ENCODE measurements at places on chromosomes 1 and 21. TPM values are rescaled to one million over a fixed set of nuclear protein-coding genes. Genes with fewer than 3 reads are reported as not detected.

The OR6Y1 gene
- not detected for total RNA-seq

The TRIM58 gene
- total RNA-seq, result not detected

The GUCA2A gene
- not detected for total RNA-seq

DNA sequence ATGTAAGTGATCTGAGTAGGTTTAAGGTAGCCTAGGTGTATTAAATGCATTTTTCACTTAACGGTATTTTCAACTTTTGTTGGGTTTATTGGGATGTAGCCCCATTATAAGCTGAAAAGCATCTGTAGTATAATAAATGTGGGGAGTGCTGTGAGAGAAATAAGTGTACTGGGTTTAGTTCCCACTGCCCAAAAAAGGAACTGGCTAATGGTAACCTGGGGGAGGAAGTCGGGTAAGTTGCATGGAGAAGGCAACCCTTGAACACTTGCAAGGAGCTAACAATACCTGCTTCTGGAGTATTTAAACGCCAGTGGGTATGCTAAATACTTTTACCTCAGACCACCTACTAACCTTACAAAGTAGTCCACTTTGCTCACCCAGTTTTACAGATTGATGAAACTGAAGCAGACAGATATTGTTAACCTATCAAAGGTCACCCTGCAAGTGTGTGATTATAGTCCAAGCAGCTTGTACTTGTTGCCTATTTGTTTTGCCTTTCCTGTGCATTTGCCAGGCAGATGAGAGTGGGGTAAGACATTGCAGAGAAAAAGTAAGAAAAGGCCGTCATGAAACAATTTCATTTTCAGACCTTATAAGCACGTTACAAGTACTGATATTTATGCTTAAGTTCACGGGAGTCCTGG is 7.6 kb upstream of the SHISA4 start:
- no peak for DNase-seq

The XCL1 gene
- total RNA-seq, result not detected

- no peak for DNase-seq
Measured at GRCh38 chr1:38014724-38015424, 2.3 kb downstream of the UTP11 start.

The CHIA gene
- not detected for total RNA-seq

DNA sequence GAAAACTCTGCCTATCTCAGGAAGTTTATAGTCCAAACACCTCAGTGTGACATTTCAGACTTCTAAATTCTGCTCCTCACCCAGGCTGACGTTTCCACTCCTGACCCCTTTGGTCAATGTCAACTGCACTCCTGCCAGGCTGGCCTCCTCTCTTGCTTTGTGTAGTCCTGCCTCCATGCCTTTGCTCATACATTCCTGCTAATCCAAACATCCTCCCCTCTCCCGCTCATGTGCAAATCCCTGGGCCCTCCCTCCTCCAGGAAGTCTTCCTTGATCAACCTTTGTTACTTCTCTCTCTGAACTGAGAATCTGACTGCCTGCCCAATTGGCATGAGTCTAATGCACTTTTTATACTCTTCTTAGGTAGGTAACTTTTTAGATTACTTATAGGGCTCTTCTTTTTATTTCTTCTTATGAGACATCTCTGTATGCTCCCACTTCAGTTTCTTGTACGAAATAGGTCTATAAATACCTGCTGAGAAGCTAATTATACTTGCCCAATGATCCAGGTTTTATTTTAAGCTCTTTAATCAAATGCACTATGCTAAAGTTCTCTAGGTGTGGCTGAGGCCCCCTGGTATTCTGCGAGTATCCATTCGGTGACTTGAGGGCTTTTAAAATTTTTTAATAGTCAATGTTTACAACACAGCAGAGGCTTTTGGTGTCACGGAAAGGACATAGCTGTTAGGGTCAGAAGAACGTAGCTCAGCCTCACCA is 128.1 kb downstream of the PLXNA2 start:
- no peak for DNase-seq

The KIF21B gene
- total RNA-seq, result 2.4 TPM

The OR2L2 gene
- not detected for total RNA-seq

The RAB42 gene
- total RNA-seq, result not detected

- no peak for DNase-seq
Measured at GRCh38 chr1:36905941-36906340, 128.4 kb downstream of the GRIK3 start.

GRCh38 chr1:106290805-106291501 is 765.5 kb upstream of the PRMT6 start:
- DNase-seq, result peak; percentile 4

The ACTA1 gene
- not detected for total RNA-seq

DNA sequence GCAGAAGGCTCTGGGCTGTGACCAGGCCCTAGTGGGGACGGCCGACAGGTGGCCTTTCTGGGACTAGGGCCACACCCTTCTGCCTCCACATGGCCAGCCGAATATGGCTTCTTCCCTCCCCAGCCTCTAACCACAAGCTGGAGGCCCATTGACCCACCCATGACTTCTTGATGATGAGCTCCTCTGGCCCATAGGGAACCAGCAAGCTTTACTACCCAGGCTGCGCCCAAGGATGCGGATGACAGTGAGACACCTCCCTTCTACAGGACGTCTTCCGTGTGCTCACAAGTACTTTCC is 41.0 kb downstream of the LDLRAD2 start:
- no peak for DNase-seq

DNA sequence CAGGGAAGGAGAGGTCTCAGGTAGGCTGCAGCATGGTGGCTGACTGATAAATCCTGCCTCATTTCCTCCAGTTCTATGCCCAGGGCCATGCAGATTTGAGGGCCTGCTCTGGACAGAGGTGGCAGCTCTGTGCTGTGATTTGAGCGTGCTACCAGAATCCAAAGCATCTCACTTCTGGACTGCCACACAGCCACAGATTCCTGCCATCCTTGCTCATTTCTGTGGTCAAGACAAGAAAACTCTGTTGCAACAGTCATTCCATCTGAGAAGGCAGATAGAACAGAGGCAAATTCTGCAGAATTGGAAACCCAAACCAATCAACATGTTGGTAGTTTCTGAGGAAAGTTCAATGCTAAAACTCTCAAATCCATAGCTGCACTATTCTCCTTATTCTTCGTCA is 102.8 kb upstream of the GALNT2 start:
- DNase-seq, result no peak

- no peak for DNase-seq
Measured at GRCh38 chr21:17733209-17733608, 85.9 kb downstream of the C21orf91 start.

DNA sequence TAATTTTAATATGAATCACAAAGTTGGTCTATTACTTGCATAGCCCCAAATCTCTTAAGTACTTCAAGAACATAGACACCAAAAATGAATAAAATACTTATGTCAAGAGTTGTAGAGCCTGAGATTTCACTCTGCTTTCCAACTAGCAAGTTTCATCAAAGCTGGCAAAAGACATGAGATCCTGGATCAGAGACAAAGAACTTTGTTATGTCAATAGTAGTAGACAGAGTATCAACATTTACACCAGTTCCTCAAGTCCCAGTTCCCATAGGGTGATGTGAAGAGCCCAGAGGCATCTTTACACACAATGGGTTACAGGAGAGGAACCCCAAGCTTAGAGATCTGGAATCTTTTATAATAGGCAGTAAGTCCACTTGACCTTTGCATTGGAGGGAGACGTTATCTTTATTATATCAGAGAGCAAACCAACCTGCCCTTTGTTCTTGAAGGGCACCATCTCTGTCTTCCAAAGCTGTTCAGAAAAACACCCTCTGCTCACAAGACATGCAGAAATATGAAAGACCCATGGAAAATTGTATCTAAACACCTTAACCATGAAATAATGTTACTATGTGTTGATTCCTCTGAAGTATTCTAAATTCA is 174.4 kb upstream of the GALNT2 start:
- no peak for DNase-seq

- DNase-seq, result no peak
Measured at GRCh38 chr1:185291652-185292051, 25.4 kb downstream of the IVNS1ABP start.

The SLC45A1 gene
- not detected for total RNA-seq

- DNase-seq, result no peak
Measured at GRCh38 chr1:108560189-108560873, 431 bp downstream of the EEIG2 start.

- no peak for DNase-seq
Measured at GRCh38 chr1:171488190-171488929, 3.0 kb downstream of the PRRC2C start.

DNA sequence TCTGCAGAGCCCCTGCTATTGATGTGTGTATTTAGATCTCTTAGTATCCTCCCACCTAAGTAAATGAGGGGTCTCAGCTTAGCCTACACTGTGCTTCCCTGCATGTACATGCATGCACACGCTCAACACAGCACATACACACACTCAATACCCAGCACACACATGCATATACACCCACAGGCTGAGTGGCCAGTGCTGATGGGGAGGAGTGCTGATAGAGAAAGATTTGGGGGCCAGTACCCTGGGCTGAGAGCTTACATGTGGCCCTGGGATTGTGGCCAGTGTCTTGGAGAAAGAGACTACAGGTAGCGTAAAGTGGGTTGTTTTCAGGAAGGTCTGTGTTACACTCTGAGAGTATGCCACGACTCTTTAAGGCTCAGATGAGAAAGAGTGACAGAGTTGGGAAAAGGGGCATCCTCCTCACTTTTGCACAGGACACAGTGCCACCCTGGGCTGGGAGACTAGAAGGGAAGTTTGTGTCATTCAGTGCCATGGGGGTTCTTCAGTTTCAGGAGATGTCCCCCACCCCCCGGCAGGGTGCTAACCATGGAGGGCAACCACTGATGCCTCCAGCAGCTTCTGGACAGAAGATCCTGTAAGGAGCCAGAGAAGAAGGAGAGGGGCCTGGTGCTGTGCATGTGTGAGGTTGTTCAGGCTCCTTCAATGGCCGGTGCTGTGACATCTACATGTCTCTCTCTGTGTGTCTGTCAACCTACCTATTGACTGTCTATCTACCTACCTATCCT is 166.8 kb downstream of the RHOU start:
- no peak for DNase-seq

GRCh38 chr1:153934746-153935145 is 11.8 kb downstream of the DENND4B start:
- DNase-seq, result no peak

The ASCL5 gene
- not detected for total RNA-seq

- DNase-seq, result no peak
Measured at GRCh38 chr21:26761174-26761915, 83.9 kb downstream of the ADAMTS1 start.

- no peak for DNase-seq
Measured at GRCh38 chr1:110594456-110595352, 11.5 kb downstream of the KCNA2 start.

DNA sequence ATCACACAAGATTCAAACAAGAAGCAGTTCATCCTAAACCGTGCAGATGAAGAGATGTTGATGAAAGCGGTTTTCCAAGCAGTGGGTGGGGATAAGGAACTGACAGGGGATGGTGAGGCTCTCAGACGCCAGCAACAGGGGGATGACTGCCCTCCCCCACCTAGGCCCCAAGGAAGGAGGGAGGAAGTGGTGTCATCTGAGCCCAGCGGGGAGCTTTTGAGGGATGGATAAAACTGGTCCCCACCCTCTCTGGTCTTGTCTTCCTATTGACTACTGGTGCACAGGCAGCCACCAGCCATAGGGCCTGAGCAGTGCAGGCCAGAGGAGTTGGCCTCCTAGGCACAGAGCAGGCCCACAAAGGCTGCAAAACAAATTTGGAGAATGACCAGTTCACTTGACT is 175.5 kb downstream of the HUNK start:
- DNase-seq, result no peak

DNA sequence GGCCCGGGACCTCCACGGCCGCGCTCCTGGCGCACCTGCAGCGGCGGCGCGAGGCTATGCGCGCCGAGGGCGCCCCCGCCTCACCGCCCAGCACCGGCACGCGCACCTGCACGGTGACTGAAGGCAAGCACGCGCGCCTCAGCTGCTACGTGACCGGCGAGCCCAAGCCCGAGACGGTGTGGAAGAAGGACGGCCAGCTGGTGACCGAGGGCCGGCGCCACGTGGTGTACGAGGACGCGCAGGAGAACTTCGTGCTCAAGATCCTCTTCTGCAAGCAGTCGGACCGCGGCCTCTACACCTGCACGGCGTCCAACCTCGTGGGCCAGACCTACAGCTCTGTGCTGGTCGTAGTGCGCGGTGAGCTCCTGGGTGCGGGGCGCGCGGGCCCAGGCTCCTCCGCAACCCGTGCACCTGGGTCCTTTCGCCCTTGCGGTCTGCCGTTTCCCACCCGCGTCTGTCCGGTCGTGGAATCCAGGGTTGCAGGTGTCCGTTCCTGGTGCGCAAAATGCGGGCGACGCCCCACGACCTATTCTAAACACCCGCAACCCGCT is 4.6 kb downstream of the OBSCN start:
- no peak for DNase-seq

The TMEM240 gene
- not detected for total RNA-seq

DNA sequence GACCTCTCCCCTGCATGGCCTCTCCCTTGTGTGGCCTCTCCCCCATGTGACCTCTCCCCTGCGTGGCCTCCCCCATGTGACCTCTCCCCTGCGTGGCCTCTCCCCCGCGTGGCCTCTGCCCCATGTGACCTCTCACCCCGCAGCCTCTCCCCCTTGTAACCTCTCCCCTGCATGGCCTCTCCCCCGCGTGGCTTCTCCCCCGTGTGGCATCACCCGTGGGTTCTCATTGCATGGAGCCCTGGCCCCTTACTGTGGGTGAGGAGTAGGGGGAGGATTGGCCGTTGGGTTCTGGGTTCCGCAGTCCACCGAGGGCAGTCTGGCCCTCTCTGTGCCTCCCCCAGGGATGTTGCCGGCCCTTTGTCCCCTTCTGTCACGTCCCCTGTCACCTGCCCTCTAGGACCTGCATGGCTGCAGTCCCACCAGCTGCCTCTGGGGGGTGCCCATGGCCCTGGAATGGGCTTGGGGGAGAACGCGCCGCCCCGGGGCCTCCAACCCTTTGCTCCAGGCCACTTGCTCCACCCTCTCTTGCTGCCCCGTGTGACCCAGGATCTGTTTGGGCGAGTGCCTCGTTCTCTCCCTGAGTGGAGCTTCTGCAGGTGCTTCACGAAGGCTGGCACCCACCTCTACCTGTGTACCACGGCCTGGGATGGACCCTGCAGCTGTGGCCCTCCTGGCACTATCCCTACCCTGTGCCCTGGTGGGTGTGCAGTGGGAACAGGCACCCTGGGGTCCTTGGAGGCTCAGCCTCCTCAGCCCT is 21.3 kb downstream of the RRP1 start:
- DNase-seq, result peak; percentile 52

- DNase-seq, result no peak
Measured at GRCh38 chr1:97332716-97333115, 588.1 kb downstream of the DPYD start.

GRCh38 chr1:26224606-26225005 is 9.4 kb upstream of the CEP85 start:
- DNase-seq, result no peak

The ITGB2 gene
- total RNA-seq, result 1.9 TPM

The TMEM183A gene
- 82.8 TPM for total RNA-seq

DNA sequence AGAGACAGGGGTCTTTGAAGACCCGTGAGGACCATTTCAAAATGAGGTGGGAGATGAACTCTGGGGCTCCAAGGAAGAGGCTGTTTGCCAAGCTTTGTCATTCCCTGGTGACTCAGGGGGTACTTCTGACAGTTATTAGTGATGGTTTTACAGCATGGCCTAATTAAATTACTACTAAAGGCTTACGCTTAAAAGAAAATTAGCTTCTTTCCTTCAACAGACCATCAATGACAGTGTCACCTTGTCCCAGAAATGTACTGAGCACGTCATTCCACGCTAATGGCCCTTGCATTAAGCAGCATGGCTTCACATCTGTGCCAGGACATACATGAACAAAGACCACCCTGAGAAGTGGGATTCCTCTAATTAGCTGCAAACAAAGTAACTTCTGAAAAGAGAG is 5.1 kb upstream of the UTS2 start:
- no peak for DNase-seq

All from H4 (cell line).